ENCODE measurements at places on chromosomes 2 and 18.

- DNase-seq, result no peak
Observed at GRCh38 chr2:101842471-101842870, 145.0 kb downstream of the MAP4K4 start.

- DNase-seq, result no peak
Observed at GRCh38 chr2:55311444-55311870, 42.4 kb upstream of the MTIF2 start.

DNA sequence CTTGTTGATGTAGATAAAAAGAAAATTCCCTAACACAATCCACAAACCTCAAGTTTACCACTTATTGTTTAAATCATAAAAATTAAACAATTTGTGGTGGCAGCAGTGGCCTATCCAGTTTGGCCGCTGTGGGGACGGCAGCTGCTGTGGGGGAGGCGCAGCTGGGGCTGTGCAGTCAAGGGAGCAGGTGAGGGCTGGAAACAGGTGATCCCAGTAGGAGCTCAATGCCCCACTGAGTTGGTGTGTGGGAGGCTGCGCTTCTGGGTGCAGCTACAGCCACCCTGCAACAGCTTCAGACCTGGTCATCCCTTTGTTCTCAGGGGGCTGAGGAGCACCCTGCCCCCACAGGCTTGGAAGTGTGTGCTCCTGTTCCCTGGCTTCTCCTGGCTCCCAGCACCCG lies 266.0 kb upstream of the FSIP2 start:
- no peak for DNase-seq

DNA sequence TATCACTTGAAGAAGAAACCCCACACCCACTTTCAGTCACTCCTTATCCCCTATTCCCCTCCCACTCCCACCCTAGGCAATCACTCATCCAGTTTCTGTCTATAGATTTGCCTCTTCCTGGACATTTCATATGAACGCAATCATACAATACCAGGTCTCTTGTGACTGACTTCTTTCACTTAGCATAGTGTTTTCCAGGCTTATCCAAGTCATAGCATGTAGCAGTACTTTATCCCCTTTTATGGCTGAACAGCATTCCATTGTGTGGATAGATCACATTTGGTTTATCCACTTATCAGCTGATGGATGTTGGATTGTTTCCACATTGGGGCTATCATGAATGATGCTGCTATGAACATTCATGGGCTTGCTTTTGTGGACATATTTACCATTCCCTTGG lies 6.6 kb downstream of the CFAP221 start:
- DNase-seq, result no peak

DNA sequence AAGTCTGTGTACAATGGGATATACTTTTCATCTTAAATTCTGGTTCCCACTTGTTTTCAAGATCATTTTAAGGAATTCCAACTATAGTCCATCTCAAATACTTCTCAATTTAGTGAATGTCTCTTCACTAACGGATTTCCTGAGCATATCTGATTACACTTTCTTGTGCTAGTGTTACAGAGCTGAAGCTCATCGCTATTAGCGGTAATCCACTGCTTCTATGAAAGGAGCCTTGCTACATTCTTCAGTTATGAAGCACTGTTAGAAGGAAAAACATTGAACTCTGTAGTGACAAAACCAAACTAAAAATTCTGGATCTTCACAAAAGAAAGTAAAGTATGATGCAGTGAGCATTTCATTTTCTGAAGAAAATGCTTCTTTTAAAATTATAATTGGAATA lies 72.0 kb downstream of the AGPS start:
- no peak for DNase-seq

- DNase-seq, result no peak
Observed at GRCh38 chr2:233307565-233307964, at the start of gene SAG. SAG (plus strand) TSS chr2:233307816; CDS start chr2:233309190, 1,374 bp downstream.

- no peak for DNase-seq
Observed at GRCh38 chr2:175414882-175415487, 233.5 kb upstream of the ATP5MC3 start.

GRCh38 chr2:112795774-112796173 lies 11.5 kb upstream of the IL1A start:
- DNase-seq, result no peak

- DNase-seq, result no peak
Observed at GRCh38 chr2:40511661-40512213, 59.8 kb upstream of the SLC8A1 start.

DNA sequence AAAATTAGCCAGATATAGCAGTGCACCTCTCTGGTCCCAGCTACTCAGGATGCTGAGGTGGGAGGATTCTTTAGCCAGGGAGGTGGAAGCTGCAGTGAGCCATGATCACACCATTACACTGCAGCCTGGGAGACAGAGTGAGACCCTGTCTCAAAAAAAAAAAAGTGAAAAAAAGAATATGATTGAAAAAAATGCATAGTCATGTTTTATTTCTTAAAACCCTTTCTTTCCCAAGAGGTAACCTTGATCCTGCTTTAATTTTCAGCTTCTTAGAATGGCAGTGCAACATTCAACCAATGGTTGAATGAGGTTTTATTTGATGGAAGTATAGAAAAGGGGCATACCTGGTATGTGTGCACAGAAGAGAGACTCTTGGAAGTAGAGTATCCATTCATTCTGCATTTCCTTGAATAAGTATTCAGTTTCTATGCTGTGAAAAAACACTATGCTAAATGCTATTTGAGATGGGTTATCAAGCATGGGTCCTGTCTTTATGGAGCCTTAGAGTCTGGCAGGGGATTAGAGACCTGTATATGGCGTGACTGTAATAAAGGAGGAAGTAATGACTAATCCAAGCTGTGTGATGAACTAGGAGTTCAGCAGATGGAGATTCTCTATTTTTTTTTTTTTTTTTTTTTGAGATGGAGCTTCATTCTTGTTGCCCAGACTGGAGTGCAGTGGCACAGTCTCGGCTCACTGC lies 146.3 kb downstream of the WDSUB1 start:
- no peak for DNase-seq

DNA sequence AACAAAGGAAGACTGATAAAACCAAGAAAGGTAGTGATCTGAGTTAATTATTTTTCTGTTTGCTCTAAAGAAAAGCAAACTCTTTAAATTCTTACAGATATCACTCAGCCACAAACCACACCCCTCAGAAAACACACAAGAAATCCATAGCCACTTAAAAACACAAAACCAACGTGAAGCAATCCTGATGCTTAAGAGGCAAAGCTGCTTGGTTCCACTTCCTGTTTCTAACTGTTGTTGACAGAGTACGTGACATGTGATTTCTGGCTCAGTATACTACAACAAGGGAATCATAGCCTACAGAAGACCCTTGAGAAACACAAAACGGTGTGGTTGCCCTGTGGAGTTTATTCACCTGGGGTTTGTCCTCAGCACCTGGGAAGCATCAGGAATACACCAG lies 240.9 kb upstream of the APCDD1 start:
- DNase-seq, result no peak

- DNase-seq, result no peak
Observed at GRCh38 chr18:79290876-79291275, 104.9 kb upstream of the NFATC1 start.

DNA sequence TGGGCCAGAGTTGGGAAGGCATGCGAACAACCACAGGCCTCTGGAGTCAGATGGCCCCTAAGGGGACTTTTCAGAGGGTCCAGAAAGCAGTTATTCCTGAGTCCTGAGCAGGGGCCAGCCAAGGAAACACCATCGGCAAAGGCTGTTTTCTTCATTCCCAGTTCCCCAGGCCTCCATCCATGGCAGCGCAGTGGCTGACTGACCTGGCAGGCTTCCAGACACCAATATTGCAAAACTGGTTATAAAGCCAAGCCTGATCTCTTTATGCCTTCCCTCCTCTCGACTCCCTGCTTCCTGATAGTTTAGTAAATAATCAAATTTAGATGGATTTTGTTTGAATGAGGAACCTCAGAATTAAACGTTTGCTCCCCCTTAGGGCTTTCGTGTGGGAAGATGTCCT lies 133.4 kb upstream of the ITGA6 start:
- no peak for DNase-seq

DNA sequence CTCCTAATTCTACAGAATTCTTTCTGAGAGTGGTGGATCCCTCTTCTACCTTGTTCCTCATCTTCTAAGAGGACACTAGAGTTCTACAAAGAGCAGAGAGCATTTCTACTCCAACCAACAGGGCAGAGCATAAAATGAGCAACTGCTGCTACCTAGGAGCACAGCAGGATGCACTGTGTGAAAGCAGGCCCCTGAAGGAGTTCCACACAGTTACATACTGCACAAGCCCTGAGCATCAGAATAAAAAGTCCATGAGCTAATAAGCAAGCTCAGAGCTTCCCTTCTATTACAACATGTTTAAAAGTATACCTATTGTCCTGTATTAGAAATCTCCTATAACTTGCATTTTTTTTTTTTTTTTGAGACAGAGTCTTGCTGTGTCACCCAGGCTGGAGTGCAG lies 8.4 kb downstream of the FHL2 start:
- DNase-seq, result no peak

Data from coronary artery (tissue), 2 donors.